ENCODE measurements at places on chromosomes 12 and 14. TPM values are rescaled to one million over a fixed set of nuclear protein-coding genes. Genes with fewer than 3 reads are reported as not detected.

DNA sequence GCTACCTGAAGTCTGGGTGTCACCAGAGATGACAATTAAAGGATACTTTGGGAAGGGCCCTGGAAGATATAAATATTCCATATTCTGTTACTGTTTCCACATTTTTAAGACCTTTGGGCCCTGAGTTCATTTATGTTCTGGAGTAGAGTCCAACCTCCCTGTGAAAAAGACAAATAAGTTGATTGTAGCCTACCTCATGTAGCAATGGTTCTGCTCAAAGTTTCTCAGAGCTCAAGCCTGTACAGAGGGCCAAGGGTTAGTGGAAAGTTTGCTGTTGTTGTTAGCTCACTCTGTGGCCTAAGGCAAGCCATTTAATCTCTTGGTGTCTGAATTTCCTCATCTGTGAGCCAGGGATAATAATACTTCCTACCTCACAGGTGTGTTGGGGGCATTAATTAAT, 284.7 kb upstream of the DDHD1 start:
- no peak for DNase-seq

DNA sequence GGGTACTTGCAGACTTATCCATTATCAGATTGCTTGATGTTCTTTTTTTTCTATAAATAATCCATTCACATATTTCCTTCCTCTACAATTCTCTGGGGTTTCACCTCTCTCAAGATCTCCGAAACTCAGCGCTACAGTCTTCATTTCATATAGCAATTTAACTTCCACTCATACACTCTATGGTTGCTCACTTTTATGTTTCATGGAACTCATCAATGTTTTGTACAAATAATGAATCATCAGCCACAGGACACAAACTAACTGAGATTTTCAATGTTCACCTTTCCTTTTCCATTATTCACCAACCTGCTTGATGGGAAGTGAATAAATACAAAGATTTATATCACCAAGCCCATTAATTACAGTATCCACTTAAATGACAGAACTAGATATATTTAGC, 534.7 kb downstream of the LRFN5 start:
- no peak for DNase-seq

GRCh38 chr12:22377731-22378496, 43.4 kb upstream of the ST8SIA1 start:
- DNase-seq, result peak; percentile 12

DPPA3 gene
- total RNA-seq, result not detected

SIX6 gene
- total RNA-seq, result not detected

GRCh38 chr12:109836916-109837315, 3.7 kb upstream of the TRPV4 start:
- DNase-seq, result no peak

PLBD1 gene
- total RNA-seq, result 0.21 TPM

SLC7A8 gene
- total RNA-seq, result 4.8 TPM

DNA sequence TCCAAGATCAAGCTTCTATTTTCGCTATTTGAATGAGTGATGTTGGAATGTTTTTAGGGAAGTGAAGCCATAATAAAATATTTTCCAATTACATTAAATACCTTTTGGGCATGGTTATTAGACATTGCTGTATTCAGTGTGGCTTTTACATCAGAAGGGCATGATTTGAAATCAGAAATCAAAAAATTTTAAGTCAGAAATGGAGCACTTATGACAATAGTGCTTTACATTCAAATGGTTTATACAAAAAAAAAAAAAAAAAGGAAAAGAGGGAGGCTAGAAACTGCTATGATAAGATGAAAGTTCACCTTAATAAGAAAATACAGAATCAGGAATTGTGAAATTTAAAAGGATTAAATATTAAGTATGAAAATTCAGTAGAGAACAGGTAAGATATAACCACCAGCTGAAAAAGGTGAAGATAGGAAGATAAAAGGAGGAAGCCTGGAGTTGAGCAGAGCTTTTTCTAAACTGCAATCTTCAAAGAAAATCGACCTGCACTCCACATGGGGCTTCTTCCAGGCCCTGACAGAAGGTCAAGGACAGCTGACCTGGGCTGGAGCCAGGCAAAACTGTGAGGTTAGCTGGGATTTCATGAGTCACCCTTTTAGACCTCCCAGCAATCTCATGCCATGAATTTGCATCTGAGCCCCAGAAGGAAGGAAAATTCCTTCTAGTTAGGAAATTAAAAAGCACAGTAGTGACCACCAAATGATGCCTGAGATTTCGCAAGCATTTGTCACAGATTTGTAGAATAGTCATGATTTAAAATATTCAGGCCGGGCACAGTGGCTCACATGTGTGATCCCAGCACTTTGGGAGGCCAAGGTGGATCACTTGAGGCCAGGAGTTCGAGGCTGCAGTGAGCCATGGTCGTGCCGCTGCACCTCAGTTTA, 23.4 kb upstream of the BMP4 start:
- DNase-seq, result peak; percentile 92

- DNase-seq, result no peak
Observed at GRCh38 chr12:89427508-89428156, 75.3 kb upstream of the DUSP6 start.

DNA sequence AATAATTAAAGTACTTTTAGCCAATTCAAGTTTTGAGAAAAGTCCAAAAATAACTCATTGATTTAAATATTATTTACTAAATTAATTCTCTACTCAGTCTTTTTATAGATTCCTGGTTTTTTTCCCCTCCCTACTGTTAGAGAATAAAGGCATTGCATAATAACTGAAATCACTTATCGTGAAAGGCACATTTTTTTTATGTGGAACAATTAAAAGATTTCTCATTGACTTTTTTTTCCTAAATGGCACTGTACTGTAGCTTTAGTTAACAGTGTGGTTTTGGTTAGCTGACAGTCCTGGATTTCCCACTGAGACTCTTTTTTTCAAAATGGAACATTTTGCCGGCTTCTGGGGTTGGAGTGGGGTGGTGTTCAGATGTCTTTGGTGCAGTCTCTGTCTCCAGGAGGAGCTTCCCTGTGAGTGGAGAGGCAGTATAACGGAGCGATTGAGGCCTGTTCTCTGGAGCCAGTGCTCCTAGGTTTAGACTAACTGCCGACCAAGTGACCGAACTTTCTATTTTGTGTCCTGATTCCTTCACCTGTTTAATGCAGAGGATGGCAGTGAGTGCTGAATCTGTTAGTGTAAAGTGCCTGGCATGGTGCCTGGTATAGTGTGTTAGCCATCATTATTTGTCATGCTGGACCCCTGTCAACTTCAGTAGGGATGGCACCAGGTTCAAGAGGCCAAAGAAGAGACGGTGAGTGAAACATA, 117.7 kb downstream of the ADCK1 start:
- DNase-seq, result no peak

DNA sequence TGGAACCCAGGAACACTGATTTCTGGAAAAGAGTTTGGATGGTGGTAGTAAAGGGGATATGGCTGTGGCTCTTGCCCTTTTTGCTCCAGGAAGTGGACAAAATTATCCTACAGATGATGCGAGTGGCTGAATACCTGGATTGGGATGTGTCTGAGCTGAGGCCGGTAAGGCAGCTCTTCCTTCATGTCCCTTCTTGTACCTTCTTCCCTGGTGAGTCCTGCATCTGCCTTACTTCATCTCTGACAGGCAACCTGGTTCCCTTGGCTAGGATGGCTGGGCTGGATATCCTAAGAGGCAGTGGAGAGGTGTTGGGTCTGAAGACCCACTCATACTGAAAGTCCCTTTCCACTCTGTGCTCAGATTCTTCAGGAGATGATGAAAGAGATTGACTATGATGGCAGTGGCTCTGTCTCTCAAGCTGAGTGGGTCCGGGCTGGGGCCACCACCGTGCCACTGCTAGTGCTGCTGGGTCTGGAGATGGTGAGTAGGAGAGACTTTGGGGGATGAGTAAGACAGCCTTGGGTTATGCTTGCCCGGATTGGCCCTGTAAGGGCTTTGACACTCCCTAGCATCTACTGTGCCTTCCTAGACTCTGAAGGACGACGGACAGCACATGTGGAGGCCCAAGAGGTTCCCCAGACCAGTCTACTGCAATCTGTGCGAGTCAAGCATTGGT, 8.0 kb downstream of the DGKA start:
- no peak for DNase-seq

DNA sequence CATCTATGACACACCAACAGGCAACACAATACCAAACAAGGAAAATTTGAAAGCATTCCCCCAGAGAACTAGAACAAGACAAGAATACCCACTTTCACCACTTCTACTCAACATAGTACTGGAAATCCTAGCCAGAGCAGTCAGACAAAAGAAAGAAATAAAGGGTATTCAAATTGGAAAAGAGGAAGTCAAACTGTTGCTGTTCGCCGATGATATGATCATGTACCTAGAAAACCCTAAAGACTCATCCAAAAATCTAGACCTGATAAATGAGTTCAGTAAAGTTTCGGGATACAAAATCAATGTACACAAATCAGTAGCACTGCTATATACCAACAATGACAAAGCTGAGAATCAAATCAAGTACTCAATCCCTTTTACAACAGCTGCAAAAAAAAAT, 8.1 kb upstream of the ATL1 start:
- no peak for DNase-seq

GRCh38 chr12:51345681-51346080, 798 bp downstream of the CELA1 start:
- no peak for DNase-seq

DNA sequence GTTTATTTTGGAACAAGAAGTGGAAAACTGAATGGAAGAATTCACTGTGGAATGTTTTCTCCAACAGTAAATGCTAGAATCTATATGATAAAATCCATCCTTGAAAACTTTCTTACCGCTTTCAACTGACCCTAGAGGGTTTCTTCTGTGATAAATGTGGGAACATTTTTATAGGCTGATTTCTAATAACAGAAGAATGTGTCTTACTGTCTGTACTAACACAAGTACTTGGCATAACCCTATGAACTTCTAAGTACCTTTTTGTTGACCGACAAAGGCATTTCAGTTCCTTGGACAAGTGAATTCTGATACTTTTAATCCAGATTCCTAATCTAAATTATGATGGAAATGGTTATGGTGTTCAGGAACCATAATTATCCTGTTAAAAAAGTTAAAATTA, 1109.7 kb upstream of the FLRT2 start:
- no peak for DNase-seq

INHBE gene
- 12.2 TPM for total RNA-seq

GAS2L3 gene
- total RNA-seq, result 5.3 TPM
